ENCODE measurements at places on chromosomes 7 and 10.

DNA sequence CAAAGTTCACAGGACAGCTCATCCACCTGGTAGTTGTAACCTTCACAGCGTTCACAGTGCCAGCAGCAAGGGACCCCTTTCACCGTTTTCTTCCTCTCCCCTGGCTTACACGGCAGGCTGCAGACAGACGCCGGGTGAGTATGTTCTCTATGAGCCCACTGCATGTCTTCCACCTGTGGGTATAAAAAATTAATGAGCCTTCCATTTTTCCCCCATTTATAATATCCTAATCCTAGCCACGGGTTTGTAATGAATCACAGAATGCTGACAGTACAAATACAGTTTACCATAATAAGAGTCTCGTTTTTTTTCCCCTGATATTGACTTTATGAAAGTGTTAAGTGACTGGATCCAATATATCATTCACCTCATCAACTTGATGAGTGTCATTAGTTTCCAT is 719.0 kb downstream of the GRM8 start:
- no peak for DNase-seq

DNA sequence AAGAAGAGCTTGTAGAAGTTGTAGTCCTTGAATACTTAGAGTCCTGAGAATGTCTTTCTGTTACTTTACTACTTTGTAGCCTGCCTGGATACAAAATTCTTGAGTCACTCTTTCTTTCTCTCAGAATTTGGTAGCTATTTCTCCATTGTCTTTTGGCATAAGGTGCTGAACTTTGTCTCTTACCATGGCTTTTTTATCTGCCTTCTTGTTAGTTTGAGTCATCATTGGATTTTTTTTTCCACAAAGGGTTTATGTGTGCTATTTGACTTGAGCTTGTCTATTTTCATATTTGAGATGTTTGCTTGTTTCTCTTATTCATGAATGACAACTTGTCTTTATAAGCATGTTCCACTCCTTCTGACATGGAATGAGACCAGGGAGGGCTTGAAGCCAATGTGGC is 74.5 kb upstream of the EXOC6 start:
- no peak for DNase-seq

DNA sequence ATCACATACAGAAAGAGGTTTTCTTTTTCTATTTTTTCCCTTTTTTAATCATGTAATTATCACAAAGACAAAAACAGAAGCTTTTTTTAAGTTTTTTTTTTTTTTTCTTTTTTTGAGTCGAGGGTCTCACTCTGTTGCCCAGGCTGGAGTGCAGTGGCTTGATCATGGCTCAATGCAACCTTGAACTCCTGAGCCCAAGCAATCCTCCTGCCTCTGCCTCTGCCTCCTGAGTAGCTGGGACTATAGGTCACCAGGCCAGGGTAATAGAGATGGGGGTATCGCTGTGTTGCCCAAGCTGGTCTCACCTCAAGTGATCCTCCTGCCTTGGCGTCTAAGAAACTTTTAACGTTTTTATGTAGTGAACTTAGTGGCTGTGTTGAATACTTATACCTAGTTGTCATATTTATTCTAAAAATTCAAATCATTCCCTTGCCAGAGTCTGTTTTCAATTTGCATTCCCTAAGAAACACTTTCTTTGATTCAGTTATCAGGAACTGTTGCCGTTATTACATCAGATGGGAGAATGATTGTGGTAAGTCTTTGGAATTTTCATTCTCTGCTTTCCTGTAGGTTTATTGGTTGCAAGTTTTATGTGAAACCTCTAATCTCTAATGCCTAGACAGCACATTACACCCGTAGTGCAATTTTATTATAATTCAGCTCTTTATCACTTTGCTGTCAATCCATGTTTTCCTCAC is 1.3 kb downstream of the LSM8 start:
- DNase-seq: no peak

DNA sequence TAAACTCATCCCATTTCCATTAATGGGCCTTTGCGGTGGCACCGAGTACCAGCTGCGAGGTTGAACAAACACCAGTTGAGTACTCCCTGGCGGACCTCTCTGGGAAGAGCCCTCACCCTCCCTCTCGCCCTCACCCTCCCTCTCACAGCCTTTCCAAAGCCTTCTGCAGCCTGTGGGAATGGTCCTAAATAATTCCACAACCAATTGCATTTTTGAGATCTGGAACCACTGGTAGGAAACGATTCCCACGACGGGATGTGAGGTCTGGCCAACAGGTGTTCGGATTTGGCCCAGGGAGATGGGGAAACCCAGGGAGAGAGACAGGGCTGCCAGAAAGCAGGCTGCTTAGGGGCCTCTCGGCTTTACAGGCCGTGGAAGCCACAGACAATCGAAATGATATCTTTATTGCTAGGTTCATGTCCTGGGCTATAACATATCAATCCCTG is 5.3 kb downstream of the PTF1A start:
- DNase-seq: no peak

GRCh38 chr7:930975-931758 is 23.3 kb downstream of the ADAP1 start:
- no peak for DNase-seq

DNA sequence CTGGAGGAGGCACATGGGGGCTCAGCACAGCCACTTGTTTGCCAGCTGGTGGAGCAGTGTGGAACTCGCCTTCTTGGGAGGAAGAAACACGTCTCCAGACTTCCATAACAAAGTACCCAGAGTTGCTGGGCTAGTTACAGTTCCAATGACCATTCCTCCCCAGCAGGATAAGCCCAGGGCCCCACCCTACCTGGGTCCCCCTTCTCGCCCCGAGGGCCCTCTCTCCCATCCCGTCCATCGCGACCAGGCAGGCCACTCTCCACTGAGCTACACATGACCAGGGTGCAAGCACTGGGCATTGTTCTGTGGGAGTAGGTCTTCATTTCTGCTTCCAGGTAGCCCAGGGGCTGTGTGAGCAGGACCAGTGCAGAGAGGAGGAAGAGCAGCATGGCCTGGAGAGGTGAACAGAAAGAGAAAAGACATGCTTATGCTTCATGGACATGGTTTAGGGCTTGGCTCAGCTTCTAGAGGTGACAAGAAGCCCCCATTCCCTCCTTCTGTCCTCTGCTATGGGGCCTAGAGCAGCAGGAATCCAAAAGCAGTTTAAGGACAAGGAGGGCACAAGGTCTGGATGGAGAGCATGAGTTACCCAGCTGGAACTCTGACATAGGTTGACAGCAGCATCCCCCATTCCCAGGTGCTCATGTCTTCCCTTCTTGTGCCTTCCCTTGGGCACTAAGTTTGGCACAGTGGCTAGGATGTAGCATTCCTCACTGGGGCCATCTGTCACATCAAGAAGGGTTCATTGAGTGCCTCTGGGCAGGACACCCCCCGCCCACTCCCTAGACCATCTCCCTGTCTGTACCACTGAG is 2.4 kb downstream of the SFTPD start:
- no peak for DNase-seq

Measured in T1000 (cell line).